ENCODE measurements at places on chromosomes 5 and 9.

GRCh38 chr9:99607842-99608448 is 213.7 kb upstream of the NR4A3 start:
- no peak overlapping the region for H3K4me3 ChIP-seq
- no peaks in the 10 kb centered on the region for H3K4me1 ChIP-seq
- no peaks in the 10 kb centered on the region for H3K36me3 ChIP-seq
- H3K27ac ChIP-seq, result no peak overlapping the region

DNA sequence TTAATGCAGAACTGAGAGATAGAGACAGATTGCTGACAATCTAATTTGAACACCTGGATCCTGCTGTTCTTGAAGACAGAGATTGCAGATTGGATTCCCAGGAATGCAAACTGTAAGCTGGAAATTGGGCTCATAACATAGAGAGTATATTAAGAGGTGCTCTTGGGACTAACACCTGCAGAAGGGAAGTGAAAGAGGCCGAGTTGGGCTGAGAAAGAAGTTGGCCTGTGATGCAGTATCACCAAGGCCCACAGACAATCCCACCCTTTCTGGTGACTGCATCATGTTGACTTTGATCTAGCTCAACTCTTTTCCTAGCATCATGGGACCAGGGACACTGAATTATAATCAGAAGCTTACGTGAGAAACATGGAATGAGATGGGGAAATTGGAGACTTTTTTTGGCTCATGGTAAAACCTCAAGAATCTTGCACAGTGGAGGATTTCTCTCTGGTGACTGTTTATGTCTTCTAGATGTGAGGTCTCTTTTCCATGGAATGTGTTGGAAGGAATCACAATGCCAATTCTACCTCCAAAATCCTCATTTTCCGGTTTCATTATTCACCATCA is 36.5 kb upstream of the NUDT12 start:
- H3K27me3 ChIP-seq, result no peaks in the 10 kb centered on the region
- H3K36me3 ChIP-seq, result no peaks in the 10 kb centered on the region
- no peak for DNase-seq
- H3K4me1 ChIP-seq, result no peaks in the 10 kb centered on the region
- H3K27ac ChIP-seq, result no peak overlapping the region

- H3K4me3 ChIP-seq, result no peak overlapping the region
- no peak overlapping the region for H3K27ac ChIP-seq
- H3K4me1 ChIP-seq, result peaks cover 14% of the 10 kb centered on the region
- DNase-seq, result no peak
Measured at GRCh38 chr5:159218595-159219023, 9.3 kb upstream of the RNF145 start.

DNA sequence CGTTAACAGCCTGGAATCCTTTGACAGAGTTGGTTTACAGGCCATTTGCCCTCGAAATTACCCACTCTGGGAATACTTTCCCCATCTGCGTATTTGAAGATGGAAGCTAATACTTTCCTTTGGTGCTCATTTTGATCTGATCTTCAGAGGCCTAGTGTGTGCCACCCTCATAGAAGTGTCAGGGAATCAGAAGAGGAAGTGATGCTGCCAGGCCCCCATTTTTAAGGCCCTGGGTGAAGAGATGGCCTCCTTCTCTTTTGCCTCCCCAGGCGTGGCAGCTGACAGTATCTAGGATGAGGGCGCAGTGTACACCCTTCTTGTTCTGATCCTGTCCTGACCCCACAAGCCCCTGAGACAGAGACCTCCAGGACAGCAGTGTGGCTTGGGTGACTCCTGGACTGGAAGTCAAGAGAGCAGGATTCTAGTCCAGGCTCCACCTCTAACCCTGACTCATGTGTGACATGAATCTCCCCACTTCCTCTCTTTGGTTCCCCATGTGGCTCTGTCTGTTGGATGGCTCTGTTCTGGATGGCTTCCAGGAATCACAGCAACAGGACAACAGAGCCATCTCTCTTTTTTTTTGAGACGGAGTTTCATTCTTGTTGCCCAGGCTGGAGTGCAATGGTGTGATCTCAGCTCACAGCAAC is 27.8 kb downstream of the CSF1R start:
- H3K4me1 ChIP-seq, result peaks cover 44% of the 10 kb centered on the region
- peaks cover 34% of the 10 kb centered on the region for H3K36me3 ChIP-seq
- no peak overlapping the region for H3K4me3 ChIP-seq
- no peaks in the 10 kb centered on the region for H3K27me3 ChIP-seq
- peak; percentile 91 for DNase-seq

GRCh38 chr9:127949827-127950512 is 12.3 kb upstream of the DPM2 start:
- DNase-seq, result no peak
- H3K36me3 ChIP-seq, result peaks cover 2% of the 10 kb centered on the region
- H3K27ac ChIP-seq, result no peak overlapping the region
- H3K4me3 ChIP-seq, result no peak overlapping the region
- H3K27me3 ChIP-seq, result no peaks in the 10 kb centered on the region

DNA sequence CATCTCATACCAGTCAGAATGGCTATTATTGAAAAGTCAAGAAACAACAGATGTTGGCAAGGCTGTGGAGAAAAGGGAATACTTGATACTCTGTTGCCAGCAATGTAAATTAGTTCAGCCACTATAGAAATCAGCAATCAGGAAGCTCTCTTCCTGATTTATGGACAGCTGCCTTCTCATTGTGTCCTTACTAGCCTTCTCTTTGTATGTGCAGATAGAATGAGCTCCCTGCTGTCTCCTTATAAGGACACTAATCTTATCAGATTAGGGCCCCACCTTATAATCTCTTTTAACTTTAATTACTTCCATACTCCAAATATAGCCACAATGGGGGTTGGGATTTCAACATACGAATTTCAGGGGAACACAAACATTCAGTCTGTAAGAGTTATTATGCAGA is 38.0 kb downstream of the KCNV2 start:
- DNase-seq, result no peak
- H3K36me3 ChIP-seq, result no peaks in the 10 kb centered on the region
- no peak overlapping the region for H3K4me3 ChIP-seq
- H3K4me1 ChIP-seq, result no peaks in the 10 kb centered on the region

DNA sequence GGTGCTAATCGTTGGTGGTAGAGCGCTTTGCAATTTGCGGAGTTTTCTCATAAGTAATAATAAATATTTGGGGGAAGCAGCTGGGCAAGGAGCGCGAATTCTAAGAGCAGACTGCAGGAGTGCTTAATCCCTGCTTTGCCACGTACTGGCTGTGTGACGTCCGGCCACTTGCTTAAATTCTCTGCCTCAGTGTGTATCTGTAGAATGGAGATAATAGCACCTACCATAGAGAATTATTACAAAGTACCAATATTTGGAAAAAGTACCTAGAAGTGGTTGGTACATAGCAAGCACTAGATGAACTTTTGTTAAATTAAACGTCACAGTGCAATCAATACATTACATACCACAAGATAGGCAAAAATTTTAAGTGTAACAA is 598 bp upstream of the TMED7 start:
- H3K27ac ChIP-seq, result peak overlapping the region; percentile 45
- peaks cover 17% of the 10 kb centered on the region for H3K4me1 ChIP-seq
- peak overlapping the region; percentile 91 for H3K4me3 ChIP-seq
- H3K27me3 ChIP-seq, result no peaks in the 10 kb centered on the region
- H3K36me3 ChIP-seq, result peaks cover 36% of the 10 kb centered on the region
- DNase-seq, result no peak

- no peaks in the 10 kb centered on the region for H3K36me3 ChIP-seq
- DNase-seq, result no peak
- H3K27me3 ChIP-seq, result no peaks in the 10 kb centered on the region
- no peaks in the 10 kb centered on the region for H3K4me1 ChIP-seq
- no peak overlapping the region for H3K4me3 ChIP-seq
Measured at GRCh38 chr9:70504834-70505233, 90.4 kb upstream of the KLF9 start.

GRCh38 chr5:113232221-113232620 is 202.6 kb downstream of the TSSK1B start:
- no peak overlapping the region for H3K27ac ChIP-seq
- no peak overlapping the region for H3K4me3 ChIP-seq
- H3K27me3 ChIP-seq, result no peaks in the 10 kb centered on the region

DNA sequence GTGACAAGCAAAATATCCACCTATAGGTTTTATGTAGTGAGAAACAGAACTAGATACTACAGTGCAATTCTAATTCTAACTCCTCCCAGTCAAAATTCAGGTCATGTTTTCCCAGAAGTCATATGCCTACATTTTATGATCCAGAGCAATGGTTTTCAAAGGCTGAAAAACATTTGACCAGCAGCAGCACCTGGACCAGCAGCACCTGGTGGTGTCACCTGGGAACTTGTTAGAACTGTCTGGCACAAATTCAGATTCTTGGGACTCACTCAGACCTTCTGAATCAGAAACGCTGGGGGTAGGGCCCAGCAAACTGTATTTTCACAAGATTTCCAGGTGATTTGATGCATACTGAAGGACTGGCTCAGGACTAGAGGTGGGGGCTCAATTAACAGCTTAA is 367.7 kb upstream of the RFX3 start:
- H3K4me3 ChIP-seq, result no peak overlapping the region
- no peaks in the 10 kb centered on the region for H3K4me1 ChIP-seq
- DNase-seq, result no peak
- no peaks in the 10 kb centered on the region for H3K27me3 ChIP-seq
- no peak overlapping the region for H3K27ac ChIP-seq
- no peaks in the 10 kb centered on the region for H3K36me3 ChIP-seq

GRCh38 chr5:180456792-180457191 is 37.4 kb upstream of the CNOT6 start:
- no peaks in the 10 kb centered on the region for H3K4me1 ChIP-seq
- DNase-seq, result no peak
- H3K27ac ChIP-seq, result no peak overlapping the region

- no peak overlapping the region for H3K27ac ChIP-seq
- H3K4me3 ChIP-seq, result no peak overlapping the region
- H3K36me3 ChIP-seq, result no peaks in the 10 kb centered on the region
Measured at GRCh38 chr5:4375640-4376039, 764.5 kb upstream of the ADAMTS16 start.

DNA sequence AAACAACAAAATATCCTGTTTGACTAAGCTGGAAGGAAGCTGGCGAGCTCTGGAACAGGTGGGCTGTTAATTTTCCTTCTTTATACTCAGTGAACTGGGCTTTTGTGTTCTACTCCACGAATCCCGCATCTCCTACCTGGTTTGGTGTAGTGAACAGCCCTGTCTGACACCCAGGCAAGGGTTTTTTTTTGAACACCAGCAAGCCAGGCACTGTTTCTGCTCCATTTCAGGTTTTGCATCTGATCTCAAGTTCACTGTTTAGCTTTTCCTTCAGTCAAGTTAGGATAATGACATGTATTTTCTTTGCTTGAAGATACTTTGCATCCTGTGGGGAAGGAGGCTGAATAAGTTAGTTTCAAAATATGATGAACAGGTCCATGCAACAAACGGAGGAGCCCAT is 204.5 kb downstream of the SEMA6A start:
- no peaks in the 10 kb centered on the region for H3K4me1 ChIP-seq
- H3K36me3 ChIP-seq, result no peaks in the 10 kb centered on the region
- no peaks in the 10 kb centered on the region for H3K27me3 ChIP-seq
- no peak overlapping the region for H3K27ac ChIP-seq
- no peak overlapping the region for H3K4me3 ChIP-seq
- DNase-seq, result no peak

GRCh38 chr5:137016783-137017324 is 482.3 kb downstream of the SPOCK1 start:
- no peaks in the 10 kb centered on the region for H3K27me3 ChIP-seq
- no peak for DNase-seq
- H3K4me3 ChIP-seq, result no peak overlapping the region
- no peak overlapping the region for H3K27ac ChIP-seq

DNA sequence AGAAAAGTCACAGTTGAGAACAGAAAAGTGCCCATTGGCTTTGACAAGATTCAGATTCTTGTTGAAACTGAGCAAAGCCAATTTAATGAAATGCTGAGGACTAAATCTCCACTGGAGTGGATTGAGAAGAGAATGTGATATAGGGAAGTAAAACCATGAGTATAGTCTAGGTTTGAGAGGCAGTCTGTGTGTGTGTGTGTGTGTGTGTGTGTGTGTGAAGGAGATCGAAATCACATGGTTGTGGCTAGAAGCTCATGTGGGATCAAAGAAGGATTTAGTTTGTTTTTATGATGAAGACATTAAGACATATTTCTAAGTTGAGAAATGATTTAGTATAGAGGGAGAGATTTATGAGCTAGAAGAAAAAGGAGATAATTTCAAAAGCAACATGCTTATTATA is 275.7 kb upstream of the DAB2 start:
- no peak overlapping the region for H3K27ac ChIP-seq
- no peak for DNase-seq
- H3K36me3 ChIP-seq, result no peaks in the 10 kb centered on the region
- no peak overlapping the region for H3K4me3 ChIP-seq

DNA sequence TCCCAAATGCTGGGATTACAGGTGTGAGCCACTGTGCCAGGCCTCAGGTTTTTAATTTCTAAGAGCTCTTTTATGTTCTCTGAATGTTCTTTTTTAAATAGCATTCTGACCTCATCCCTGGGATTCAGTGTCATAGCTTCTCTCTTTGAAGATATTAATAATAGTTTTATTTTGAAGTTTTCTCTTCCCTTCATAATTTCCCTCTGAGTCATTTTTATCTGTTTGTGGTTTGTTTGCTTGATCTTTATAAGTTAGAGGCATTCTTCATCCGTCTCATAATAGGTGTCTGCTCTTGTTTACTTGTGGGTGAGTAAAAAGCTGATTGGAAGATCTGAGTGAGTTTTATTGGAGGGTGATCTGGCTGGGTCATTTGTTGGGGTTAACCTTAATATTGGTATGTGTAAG is 12.5 kb upstream of the MAMDC2 start:
- peak overlapping the region; percentile 77 for H3K27ac ChIP-seq
- no peak overlapping the region for H3K4me3 ChIP-seq
- H3K36me3 ChIP-seq, result no peaks in the 10 kb centered on the region
- H3K4me1 ChIP-seq, result peaks cover 26% of the 10 kb centered on the region

- H3K4me1 ChIP-seq, result no peaks in the 10 kb centered on the region
- no peak overlapping the region for H3K27ac ChIP-seq
- H3K27me3 ChIP-seq, result no peaks in the 10 kb centered on the region
- no peaks in the 10 kb centered on the region for H3K36me3 ChIP-seq
- no peak overlapping the region for H3K4me3 ChIP-seq
Measured at GRCh38 chr5:10162468-10162867, 87.2 kb downstream of the ATPSCKMT start.

GRCh38 chr5:68378204-68378820 is 162.8 kb downstream of the PIK3R1 start:
- no peaks in the 10 kb centered on the region for H3K36me3 ChIP-seq
- no peak overlapping the region for H3K27ac ChIP-seq
- H3K4me3 ChIP-seq, result no peak overlapping the region
- no peak for DNase-seq
- H3K27me3 ChIP-seq, result no peaks in the 10 kb centered on the region

GRCh38 chr9:91131433-91131839 is 230.3 kb downstream of the AUH start:
- H3K36me3 ChIP-seq, result no peaks in the 10 kb centered on the region
- H3K27ac ChIP-seq, result peak overlapping the region; percentile 87
- no peak overlapping the region for H3K4me3 ChIP-seq

- no peaks in the 10 kb centered on the region for H3K27me3 ChIP-seq
- no peaks in the 10 kb centered on the region for H3K36me3 ChIP-seq
- H3K4me1 ChIP-seq, result 0 out of 2 replicates have a peak, but pooled peaks cover 3% of the 10 kb centered on the region
- H3K4me3 ChIP-seq, result no peak overlapping the region
- DNase-seq, result no peak
Measured at GRCh38 chr9:76271755-76272154, 122.5 kb downstream of the RFK start.

Data from SJSA1 (cell line).